ENCODE measurements at places on chromosomes 1 and 21.

DNA sequence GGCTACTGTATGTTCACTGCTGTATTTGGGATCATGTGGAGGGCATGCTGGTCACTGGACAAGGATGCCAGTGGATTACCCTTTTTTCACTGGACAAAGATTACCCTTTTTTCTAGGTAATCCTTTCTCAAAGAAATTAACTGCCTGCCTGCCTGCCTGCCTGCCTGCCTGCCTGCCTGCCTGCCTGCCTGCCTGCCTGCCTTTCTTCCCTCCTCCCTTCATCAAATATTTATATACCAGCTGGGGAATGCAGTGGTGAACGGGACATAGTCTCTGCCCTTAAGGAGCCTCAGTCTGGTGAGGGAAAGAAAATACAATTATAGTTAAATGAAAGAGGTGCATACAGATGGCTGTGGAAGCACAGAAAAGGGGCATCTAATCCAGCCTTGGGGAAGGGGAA lies 85.0 kb downstream of the PGM1 start:
- DNase-seq = no peak

DNA sequence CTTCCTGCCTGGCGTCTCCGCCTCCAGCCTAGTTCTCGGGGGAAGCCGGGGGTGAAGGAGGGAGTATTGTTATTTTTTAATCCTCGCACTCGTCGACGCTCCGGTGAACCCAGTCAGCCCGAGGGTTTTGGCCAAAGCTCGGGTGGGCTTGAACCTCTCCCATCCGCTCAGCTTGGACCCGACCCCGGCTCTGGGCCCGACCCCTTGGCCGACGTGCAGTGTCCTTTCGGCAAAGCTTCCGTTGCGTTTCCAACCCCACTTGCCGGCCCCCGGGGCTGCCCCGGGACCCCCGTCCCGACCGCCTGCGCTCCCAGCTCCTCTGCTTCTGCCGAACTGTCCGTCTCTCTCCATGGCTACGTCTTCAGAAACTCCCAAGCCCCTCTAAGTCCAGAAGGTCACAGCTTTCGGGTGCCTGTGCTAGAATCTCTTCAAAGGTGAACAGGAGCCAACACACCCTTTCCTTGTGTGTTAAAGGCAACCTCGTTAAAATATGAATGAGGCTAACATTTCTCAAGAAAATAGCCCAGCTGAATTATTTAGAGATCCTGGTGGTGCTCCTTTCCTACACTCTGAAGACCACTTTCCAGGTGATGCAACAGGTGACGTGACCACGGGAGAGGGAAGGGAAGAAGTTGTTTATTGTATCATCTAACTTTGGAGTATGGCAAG lies 647 bp downstream of the DESI2 start:
- DNase-seq = no peak

DNA sequence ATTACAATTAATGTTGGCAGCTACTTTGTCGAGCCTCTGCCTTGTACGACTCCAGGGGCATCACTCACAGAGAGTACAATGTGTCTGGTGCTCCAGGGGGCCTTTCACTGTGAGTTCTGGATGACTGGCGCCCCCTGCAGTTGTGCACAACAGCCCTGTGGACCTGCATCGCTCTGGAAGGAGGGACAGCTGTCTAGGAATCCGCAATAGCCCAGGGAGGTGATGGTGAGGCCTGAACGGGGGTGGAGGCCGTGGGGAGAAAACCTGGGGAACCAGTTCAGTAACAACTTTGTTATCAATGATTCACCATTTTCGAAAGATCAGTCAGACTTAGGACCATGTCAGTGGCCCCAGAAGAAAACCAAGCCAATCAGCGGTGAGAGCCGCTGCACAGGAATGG lies 189.1 kb downstream of the KAZN start:
- no peak for DNase-seq

GRCh38 chr1:107451715-107452114 lies 310.9 kb downstream of the NTNG1 start:
- no peak for DNase-seq

DNA sequence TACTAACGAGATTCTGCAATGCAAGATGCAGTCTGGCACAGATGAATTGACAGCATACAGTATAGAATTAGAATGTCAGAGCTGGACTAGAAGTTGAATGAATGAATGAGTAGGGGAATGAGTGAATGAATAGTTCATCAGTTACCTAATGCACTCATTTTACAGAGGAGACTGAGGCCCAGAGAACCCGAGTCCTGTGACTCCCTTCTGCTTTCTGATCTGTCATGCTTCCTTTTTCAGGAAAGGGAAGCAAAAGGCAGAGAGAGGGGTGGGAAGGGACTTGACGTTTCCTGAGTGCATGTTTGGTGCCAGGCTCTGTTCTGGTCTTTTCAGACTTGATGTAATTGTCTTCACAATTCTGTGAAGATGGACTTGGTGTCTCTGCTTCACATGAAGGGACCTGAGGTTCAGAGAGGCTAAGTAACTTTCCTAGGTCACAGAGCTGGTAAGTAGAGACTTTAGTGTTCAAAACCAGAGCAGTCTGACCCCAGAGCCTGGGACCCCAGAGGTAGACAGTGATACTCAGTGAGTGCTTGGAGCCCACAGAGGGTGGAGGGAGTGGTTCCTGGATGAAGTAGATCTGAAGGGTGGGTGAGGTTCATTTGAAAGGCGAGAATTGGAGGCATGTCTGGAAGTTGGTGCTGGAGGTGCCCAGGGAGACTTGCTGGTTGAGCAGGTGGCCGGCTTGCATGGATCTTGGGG lies 8.0 kb upstream of the MEX3A start:
- DNase-seq = no peak

DNA sequence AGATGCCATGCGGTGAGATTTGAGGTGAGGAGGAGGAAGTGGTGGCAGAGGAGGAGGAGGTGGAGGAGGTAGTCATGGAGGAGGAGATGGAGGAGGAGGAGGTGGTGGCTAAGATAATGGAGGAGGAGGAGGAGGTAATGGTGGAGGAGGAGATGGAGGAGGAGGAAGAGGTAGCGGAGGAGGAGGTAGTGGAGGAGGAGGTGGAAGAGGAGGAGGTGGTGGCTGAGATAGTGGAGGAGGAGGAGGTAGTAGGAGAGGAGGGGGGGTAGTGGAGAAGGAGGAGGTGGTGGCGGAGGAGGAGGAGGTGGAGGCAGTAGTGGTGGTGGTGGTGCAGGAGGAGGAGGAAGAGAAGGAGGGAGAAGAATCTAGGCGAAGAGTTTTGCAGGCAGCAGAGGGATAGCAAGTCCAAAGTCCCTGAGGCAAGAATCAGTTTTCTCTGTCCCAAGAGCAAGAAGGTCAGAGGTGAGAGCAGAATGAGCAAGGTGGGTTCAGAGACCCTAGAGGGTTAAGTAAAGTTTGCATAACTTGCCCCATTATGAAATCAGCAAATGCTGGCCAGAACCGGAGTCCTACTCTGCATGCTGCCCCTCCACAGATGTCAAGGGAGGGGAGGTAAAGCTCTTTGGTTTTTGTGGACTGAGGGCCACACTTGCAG lies 38.9 kb upstream of the GNPAT start:
- DNase-seq = no peak

DNA sequence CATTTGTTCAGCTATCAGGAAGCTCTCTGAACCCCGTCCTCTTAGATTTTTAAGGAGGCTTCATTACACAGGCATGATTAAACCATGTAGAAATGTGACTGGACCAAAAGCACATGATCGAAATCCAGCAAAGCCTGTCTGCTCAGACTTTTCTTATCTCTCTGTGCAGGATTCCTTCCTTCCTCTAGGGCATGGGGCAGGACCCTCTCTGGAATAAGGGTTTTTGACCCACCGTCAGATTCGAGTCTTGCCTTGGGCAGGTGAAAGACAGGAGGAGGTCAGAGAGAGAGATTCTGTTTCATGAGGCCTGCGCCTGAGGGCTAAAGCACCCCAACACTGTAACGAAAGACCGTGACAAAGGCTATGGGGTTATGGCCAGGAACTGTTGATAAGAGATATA lies 136.8 kb downstream of the RHOU start:
- DNase-seq = no peak

GRCh38 chr1:164177118-164177517 lies 381.9 kb upstream of the PBX1 start:
- DNase-seq = no peak

GRCh38 chr1:30437059-30437576 lies 286.3 kb downstream of the MATN1 start:
- DNase-seq = no peak

DNA sequence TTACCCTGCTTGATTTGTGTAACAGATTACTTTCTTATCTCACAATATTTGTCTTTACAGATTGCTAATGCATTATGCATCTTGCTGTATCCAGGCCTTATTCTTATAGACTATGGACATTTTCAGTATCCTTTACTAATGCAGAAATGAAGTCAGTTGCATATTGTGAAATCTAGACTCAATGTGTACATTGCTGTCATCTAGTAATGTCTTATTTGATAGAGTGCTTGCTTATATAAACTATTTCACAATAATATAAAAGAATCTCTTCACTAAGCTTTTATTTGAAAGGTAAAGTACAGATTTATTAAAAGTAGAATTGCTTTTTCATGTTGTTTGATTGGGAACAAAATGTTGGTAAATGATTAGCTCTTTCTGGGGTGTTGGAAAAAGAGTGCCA lies 39.6 kb downstream of the ALG6 start:
- DNase-seq = no peak

- no peak for DNase-seq
Measured at GRCh38 chr1:205262731-205263171, 35.0 kb downstream of the TMCC2 start.

DNA sequence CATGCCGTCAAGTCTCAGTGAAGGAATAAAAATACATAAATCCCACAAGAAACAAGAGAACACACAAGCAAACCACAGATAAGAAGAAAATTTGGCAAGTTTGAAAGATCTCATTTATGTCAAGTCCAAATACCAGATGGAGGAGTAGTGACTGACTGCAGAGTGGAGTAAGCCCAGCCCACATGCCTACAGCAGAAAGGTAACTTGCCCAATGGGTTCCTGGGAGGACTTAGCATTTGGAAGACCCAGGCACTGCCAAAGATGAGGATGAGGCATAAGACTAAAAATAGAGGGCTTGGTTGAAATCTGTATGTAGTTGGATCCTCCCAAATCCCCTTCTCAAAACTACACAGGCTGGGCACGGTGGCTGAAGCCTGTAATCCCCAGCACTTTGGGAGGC lies 70.8 kb downstream of the ZNF648 start:
- no peak for DNase-seq

GRCh38 chr1:192378276-192378675 lies 61.5 kb downstream of the RGS21 start:
- DNase-seq = no peak

DNA sequence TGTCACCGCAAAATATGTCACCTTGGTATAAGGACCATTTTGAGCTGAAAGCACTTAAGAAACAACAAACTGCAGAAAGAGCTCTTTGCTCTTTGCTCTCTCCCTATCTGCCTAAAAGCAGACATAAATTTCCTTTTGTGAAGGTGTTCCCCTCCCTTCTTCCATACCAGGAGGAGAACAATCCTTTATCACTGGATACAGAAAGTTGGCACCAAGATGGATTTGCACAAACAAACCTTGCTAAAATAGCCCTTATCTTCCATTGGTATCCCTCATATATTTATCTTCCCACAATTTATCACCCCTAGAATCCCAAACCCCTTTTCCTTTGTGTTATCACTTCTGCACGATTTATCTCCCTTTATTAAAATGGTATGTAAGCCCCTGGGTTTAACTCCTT lies 51.4 kb downstream of the DPYD start:
- no peak for DNase-seq

DNA sequence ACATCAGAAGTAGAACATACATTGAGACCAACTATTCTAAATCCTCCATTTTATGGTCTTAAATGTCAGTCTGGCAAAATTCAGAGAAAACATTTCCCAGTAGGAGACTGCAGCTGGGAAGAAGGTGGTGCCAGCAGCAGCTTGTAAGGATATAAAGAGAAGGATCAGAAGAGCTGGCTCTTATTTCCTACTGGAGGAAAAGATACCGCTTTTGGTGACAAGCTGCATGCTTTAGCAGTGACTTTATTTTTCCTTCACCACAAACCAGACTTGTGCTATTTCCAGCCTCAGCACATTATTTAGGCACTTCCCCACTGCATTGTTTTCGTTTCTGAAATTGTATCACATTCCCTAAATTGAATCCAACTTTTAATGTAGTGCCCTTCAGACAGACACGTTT lies 28.4 kb downstream of the RNF11 start:
- no peak for DNase-seq

- no peak for DNase-seq
Measured at GRCh38 chr21:35987475-35987874, 72.9 kb downstream of the SETD4 start.

- DNase-seq = no peak
Measured at GRCh38 chr1:108679586-108680213, 12.4 kb upstream of the PRPF38B start.

Measured in CD4-positive, alpha-beta T cell treated with Interleukin-21 for 1 hour (primary cell).